ENCODE measurements at places on chromosomes 5 and 9.

DNA sequence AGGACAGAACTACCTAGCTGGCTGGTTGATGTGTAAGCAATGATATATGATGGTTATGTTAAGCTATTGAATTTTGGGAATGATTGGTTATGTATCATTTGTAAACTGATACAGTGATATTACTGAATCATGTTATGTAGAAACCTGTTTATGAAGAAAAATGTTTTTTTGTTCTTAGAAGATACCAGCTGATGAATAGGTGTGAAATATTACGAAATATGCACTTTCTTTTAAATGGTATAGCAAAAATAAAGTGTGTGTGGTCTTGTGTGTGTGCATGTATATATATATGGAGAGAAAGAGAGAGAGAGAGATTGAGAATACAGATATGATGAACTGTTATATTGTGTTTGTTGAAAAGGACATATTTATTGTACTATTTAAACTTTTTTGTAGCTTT, 164.1 kb downstream of the WDR70 start:
- no peak for DNase-seq

- DNase-seq: no peak
Measured at GRCh38 chr5:161230221-161230620, 316.3 kb downstream of the GABRB2 start.

DNA sequence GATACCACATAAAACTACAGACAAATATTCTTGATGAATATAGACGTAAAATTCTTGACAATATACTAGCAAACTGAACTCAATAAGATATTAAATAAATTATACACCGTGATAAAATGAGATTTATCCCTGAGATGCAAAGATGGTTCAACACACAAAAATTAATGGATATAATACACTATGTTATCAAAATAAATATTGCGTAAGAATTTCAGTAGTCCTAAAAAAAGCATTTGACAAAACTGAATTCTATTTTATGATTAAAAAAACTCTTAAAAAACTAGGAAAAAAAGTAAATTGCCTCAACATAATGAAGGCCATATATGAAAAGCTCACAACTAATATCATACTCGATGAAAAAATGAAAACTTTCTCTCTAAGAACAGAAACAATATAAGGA, 472.3 kb upstream of the GRIA1 start:
- DNase-seq: no peak

- no peak for DNase-seq
Measured at GRCh38 chr5:172440486-172440885, 13.8 kb downstream of the SH3PXD2B start.

- DNase-seq: peak; percentile 71
Measured at GRCh38 chr9:134585746-134586706, 55.6 kb upstream of the COL5A1 start.

- DNase-seq: peak; percentile 68
Measured at GRCh38 chr5:33470544-33470943, 29.8 kb downstream of the TARS1 start.

DNA sequence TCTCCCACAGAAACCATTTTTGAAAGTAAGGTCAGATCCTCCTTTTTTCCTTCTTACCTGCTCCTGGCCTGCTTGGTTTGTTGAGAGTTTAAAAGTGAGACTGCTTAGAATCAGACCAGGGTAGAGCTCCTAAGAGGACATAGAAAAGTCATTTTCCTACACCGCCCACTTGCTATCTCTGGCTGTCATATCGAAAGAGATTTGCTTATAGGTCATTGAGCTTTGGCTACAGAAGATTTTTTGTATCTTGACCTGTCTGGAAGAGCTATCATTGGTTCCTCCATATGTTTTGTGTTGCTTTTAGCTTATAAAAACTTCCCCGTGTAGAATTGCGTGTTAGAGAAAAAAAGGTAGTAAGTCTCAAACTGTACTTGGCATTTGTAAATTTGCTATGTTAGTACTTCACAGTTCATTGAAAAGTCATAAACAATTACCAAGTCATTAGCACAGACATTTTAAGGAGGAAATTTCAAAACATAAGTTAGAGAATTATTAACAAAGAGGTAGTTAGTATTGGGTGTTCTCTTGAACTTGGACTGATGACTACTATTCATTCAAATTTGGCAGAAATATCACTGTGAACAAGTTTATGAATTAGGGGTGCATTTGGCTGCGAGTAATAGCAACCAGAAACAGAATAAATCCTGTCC, 96.6 kb downstream of the MAN2A1 start:
- no peak for DNase-seq

GRCh38 chr9:69980041-69980440, 63.6 kb upstream of the MAMDC2 start:
- peak; percentile 51 for DNase-seq
